ENCODE measurements at places on chromosomes 2 and 18. TPM values are rescaled to one million over a fixed set of nuclear protein-coding genes. Genes with fewer than 3 reads are reported as not detected.

- no peak for DNase-seq
Measured at GRCh38 chr2:121175326-121175725, 109.7 kb downstream of the TFCP2L1 start.

DNA sequence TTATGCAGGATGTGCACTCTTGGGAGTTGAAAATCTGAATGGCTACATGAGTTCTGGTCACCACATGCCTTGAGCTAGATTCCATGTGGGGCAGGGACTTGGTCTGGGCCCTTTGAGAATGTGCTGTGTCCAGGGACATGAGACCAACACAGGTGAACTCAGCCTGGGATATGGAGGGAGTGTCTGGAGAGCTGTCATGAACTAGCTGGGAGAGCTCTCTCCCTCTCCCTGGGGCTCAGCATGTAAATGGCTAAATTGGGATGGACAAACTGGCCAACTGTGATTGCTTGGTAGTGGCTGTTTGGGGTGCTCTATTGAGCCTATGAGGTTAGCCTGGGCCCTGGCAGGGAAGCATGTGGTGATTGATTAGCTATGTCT is 105.1 kb upstream of the HS6ST1 start:
- DNase-seq, result no peak

GRCh38 chr2:84526562-84526961 is 10.3 kb downstream of the DNAH6 start:
- DNase-seq, result no peak

GRCh38 chr2:191791953-191792560 is 54.8 kb downstream of the CAVIN2 start:
- no peak for DNase-seq

- DNase-seq, result no peak
Measured at GRCh38 chr2:196307775-196308305, 136.5 kb upstream of the STK17B start.

DNA sequence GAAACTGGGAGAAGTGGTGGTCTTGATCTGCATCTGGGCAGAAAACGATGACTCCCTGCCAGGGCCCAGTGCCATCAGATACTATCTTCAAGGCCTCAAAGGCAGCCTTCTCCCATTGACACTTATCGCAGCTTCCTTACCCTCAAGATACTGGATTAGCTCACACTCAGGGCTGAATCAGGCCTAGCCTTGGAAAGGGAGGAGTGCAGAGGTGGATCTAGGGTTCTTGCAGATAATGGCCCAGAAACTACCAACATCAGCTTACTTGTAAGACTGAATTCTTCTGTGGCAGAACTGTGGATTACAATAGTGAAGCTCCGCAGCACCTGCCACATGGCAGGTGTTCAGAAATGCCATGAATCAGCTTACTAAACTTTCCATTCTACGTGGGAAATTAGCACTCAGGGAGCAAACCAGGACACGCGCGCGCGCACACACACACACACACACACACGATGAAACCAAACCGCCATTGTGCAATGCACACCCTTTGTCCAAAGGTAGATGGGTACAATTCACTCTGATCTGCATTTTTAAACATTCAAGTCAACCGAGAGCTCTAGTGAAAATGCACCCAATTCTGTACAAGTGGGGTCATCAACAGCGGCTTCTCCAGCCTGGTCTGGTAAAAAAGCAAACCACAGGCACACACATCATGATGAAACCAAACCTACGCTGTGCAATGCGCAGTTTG is 26.3 kb upstream of the TMEM182 start:
- peak; percentile 15 for DNase-seq

GRCh38 chr2:30026091-30027055 is 105.0 kb upstream of the ALK start:
- DNase-seq, result peak; percentile 37

DNA sequence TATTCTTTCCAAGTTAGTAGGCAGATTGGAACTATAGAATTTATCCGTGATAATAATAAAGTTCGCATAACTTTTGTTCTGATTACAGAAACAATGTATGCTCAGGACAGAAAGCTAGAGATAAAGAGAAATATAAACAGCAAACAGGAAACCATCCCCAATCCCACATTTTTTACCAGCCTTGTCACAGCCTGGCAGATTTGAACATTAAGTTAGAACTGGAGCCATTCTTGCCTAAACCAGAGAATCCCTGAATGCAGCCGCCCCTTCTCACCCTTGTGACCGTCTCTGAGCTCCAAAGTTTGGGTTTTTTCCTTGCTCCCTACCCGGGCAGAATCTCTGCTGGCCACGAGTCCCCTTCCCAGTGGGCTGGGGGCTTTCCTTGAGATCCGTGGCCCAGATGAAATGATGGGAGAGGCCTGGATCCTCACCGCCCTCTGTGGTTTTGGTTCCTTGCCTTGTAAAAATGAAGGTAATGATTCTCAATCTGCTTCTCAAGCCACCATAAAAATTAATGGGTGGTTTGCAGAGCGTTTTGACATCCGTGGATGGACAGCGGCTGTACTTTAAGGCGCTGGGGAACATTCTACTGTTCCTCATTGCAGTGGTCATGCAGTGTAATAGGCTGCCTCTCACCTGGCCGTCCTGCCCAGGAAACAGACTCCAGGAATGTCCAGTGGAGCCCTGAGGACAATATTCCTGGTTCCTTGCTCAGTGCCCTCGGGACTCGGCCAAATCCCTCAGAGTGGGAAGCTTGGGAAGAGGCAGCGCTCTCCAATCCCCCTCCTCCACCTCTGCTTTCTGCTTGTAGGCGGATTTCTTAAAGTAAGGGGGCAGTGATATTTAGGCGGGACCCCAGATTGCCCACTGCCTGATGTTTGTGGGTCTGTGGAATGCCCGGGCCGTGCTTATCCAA is 1.6 kb downstream of the SH3BP4 start:
- DNase-seq, result peak; percentile 38

Gene TLX2
- total RNA-seq, result not detected
